ENCODE measurements at places on chromosomes 3 and 15.

DNA sequence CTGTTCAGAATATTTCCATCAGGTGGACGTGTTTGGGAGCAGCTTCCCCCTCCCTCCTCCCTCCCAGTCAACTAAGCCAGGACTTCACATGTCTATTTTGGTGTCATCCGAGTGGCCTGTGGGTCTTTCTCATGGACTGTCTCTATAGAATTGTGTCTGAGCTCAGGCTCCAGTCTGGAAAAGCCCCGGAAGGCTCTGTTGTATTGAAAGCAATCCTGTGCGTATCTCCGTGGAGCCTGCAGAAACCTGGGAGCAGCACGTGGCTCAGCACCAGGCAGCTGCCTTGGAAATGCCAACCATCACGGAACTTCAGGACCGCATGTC lies 25.2 kb downstream of the COLQ start:
- no peak for DNase-seq

DNA sequence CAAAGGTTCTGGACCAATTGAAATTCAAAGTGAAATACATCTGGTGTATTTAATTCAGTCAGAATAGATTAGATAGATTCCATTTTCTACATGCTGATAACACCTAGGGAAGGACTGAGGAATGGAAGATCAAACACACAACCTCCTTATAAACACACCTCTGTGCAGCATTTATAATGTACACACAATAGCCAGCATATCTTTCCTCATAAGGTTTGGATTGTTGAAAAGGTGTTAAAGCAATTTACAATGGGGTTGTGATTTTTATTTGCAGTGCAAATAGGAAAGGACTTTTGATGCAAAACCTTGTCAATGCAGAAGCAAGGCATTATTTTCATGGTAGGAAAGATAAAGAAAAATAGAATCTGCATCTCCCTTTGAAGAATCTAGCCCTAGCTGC lies 448.9 kb upstream of the KCNMB2 start:
- DNase-seq, result peak; percentile 58

DNA sequence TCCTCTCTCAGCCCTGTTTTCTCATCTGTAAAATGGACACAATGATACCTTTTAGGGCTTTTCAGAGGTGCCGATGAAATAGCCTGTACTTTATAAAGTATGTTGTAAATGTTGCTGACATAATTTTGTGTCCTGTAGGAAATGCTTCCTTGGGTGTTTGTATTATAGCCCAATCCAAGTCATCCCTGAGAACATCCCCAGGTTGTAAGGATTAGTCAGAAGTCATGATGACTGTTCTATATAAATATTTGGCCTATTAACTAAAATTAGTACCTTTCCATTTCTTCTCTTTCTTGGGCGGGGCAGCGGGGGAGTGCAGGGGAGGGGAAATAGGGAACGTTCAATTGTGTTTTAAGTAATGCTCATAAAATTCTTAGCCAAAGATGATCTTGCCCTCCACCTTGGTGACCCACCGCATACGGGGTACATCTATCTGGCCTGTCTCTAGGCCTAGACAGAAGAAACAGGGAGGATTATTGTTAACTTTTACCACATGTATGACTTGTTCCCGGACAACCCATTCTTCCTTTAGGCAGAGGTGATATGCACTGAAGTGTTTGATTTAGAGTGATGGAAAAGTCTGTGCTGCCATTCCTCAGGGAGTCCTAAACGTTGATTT lies 120.7 kb downstream of the VGLL4 start:
- DNase-seq, result no peak

- DNase-seq, result no peak
Observed at GRCh38 chr3:154105218-154105975, 15.8 kb upstream of the ARHGEF26 start.

DNA sequence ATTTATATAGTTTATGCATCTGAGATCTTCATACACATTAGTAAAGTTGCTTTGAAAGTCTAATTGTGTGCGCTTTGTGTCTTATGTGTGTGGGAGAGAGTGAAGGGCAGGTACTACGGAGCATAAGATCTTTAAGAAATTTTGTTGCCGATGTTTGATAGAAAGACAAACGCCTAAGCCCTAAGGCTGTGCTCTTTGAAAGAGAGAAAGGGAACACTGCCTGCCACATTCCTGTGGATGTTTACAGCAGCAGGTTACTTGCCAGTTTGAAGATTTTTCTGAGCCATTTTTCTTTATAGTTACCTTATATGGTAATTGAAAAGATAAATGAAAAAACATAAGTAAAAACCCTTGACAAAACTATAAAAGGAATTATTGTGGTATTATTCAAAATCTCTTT lies 17.0 kb downstream of the DTWD1 start:
- DNase-seq, result no peak

DNA sequence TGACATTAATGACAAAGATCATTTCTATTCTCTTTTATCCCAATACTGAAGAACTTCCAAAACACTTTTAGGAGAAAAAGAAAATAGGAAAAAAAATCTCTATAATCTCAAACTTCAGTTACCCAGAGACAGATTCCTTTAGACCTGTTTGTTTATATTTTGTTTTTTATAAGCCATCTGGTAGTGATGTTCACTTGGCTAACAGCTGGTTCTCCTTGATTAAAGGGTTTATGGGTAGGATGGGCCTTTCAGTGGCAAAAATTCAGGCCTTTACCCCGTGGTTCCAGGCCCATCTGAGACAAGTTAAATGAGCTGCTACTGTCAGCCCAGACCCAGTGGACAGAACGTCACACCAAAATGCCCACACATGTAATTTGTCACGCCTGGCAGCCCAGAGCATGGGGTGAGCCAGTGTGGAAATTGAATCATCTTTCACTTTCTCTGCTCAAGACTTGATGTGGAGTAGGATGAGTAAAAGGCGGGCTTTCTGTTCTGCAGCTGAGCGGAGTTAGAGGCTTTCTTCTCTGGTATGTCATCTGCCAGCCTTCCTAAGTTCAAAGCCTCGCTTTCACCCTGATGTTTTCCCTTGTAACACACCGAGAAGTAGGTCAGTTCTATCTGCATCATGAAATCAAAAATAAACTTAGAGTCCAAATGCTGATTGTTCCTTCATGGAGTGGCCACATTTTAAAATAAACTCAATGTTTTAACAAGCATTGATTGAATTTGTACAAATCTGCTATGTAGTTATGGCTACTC lies 62.5 kb upstream of the SKOR1 start:
- no peak for DNase-seq

GRCh38 chr3:99755831-99756230 lies 61.8 kb upstream of the CMSS1 start:
- no peak for DNase-seq

DNA sequence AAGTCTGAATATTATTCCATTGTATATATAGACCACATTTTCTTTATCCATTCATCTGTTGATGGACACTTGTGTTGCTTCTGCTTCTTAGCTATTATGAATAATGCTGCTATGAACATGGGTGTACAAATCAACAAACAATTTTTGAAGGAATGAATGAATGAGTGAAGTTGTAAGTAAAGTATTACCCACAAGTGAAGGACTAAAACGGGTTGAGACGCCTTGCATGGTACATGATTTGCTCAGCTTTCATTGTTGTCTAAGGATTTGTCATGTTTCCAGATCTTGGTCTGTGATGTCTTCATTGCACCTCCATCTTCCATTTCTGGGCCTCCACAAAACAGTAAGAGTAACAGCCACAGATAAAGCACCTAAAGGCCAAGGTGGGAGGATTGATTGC lies 20.5 kb downstream of the IFT122 start:
- DNase-seq, result no peak

DNA sequence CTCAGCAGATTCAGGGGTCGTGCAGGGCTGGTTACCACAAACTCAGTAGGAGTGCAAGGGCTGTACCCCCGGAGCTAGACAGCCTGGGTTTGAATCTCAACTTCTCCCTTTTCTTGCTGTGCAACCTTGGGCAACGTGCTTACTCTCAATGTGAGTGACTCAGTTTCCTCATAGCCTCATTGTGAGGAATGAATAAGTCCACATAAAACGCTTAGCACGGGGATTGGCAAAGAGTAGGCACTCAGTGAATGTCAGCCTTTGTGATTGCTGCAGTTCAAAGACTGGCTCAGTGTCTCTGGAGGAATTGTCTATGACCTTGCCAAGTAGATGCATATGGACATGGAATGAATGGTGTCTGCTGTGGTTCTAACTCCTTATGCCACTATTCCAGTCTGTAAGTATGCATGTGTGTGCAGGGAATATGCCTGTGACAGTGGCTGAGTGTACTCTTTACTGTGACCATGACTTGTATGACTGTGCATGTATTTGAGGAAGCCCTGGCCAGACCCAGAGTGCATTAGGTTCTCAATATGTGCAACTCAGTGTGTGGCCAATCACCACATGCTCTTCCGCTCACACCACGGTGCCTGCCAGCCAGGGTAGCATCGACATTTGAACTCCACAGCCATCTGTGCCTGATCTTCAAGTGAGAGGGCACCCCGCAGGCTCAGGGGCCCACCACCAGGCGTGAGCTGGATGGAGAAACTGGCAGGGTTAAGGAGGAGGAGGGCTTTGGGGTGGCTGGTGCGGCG lies 900 bp upstream of the HYAL3 start:
- DNase-seq, result no peak

DNA sequence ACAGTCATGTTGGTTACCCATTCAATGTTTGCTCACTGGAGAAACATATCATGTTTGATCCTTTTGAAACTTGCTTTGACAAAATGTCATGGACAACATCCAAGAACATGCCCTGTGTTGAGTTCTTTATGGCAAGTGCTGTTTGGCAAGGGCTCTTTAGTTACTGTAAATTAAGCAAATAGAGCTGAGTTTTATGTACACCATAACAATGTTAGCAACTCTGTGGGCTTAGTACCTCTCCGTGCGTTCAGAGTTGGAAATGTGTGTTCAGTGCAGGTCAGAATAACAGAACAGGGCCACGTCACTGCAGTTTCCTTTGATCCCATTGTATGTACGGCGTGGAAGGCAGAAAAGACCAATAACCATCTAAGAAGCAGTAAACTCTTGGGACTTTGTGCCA lies 132.5 kb downstream of the MYRIP start:
- DNase-seq, result no peak

DNA sequence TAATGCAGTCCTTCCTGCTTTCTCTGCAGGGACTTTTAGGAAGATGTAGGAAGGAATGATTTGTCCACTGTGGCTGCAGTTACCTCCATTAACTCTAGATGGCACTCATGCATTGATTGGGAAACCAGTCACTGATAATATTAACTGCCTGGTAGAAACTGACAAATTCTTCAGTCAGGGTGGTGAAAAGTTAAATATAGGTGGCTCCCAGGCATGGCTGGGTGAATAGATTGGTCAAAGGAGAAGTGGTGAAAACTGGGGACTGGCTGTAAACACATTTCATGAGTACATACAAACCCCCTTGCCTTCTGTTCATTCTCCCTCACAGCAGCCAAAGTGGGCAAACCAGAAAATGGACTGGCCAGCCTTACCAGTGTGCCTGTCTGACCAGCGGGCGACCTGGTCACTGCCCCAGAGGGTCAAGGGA lies 333.4 kb downstream of the THSD4 start:
- DNase-seq, result peak; percentile 48

DNA sequence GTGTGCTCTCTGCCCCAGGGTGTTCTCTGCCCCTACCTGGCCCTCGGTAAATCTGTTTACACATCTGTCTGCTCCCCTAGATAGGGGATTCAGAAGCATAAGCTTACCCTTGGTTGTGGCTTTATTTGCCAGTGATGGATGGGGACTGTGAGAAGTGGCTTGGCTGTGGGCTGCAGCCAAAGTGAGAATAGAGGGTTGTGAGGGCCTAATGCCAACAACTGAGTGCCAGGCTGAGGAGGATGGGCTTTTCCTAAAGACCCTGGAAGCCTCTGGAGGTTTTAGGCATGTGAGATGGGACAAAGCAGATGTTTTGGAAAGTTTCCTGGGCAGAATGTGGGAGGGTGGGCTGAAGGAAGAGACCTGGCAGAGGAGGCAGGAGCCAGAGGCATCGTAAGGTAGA lies 15.4 kb upstream of the APEH start:
- DNase-seq, result no peak

GRCh38 chr15:33182278-33182905 lies 12.1 kb downstream of the FMN1 start:
- DNase-seq, result no peak

GRCh38 chr15:29852201-29852600 lies 29.9 kb upstream of the TJP1 start:
- no peak for DNase-seq

GRCh38 chr15:25734680-25735355 lies 128.3 kb downstream of the ATP10A start:
- DNase-seq, result no peak
